ENCODE measurements at places on chromosomes 11 and 22.

DNA sequence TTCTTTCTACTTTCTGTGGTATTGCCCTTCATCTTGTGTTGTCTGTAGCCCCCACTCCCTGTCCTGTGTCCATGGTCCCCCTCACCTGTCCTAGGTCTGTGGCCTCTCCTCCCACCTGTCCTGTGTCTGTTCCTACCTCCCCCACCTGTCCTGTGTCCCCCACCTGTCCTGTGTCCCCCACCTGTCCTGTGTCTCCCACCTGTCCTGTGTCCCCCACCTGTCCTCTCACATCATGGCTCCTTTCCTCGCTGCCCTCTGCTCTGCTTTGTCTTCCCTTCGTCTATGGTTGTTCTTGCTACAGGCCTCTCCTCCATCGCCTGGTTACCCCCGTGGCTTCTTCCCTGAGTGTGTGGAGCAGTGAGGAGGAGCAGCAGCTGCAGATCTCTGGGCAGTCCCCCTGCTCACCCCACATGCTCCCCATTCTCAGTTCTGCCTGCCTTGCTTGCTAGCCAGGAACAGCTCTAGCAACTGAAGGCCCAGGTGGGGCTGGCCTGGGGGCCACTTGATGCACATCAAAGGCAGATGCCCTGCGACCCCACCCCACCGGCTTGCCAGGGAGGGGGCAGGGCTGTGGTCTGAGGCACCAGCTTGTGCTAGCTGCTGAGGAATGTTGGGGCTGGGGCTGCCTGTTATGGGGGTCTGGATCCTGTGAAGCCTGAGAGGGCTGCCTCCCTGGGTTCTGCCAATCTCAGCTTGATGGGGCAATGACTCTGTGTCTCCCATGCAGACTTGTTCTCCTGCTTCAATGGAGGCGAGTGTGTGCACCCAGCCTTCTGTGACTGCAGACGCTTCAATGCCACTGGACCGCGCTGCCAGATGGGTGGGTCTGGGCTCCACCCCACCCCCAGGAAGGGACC lies 5.6 kb downstream of the OTOG start:
- DNase-seq, result no peak

GRCh38 chr11:100640646-100641045 lies 46.4 kb upstream of the ARHGAP42 start:
- DNase-seq, result no peak

DNA sequence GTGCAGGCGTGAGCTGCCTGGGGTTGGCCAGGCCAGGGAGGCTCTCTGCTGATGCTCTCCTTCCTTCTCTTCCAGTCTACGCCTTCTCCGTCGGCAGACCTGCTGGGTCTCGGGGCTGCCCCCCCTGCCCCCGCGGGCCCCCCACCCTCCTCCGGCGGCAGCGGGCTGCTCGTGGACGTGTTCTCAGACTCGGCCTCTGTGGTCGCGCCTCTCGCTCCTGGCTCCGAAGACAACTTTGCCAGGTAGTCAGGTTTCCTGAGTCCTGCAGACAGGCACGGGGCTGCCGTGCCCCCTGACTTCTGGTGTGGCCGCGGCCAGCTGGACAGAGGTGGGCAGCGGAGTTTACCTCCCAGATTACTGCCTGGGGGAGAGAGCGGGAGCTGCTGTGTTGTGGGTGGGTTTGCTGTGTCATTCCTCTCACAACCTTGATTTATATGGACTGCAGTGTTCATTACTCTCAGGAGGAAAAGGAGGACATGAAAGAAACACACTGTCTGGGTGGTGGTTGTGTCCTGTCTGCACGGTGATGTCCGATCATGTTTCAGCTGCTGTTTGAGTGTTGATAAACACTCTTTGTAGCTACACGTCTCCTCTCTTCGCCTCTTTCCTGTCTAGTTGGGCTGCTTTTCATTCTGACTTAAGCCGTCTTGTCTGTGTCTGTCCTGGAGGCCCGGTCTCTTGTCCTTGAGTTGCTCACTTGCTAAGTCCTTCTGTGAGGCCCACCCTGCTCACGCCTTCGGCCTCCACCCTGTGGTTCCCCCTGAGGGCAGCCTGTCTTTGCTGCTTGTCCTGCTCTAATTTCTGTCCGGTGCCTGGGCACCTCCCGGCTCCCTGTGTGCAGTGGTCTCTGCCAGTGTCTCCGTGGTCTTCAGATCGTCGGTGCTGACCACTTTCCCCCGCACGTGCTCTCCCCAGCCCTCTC lies 35.9 kb downstream of the MUC6 start:
- DNase-seq, result no peak

DNA sequence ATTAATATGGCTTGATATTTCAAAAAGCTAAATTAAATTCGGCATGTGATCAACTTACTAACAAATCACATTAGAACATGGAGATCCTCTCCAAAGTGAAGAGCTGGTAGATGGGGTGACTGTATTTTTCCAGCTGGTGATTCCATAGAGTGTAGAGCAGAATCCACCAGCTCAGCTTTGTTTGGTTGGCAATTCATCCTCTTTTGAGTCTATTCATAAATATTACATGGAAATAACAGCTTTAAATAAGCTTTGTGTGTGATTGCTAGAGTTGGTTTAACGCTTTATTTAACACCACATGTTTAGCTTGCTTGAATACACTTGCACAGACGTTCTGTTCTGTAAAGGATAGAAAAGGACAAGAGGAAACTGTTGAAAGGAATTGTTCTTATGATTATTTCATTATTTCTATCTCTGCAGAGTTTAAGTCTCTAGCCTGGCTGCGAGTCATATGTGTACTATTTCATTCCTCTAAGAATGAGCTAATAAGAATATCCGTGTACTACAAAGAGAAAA lies 738.3 kb upstream of the KIRREL3 start:
- no peak for DNase-seq

DNA sequence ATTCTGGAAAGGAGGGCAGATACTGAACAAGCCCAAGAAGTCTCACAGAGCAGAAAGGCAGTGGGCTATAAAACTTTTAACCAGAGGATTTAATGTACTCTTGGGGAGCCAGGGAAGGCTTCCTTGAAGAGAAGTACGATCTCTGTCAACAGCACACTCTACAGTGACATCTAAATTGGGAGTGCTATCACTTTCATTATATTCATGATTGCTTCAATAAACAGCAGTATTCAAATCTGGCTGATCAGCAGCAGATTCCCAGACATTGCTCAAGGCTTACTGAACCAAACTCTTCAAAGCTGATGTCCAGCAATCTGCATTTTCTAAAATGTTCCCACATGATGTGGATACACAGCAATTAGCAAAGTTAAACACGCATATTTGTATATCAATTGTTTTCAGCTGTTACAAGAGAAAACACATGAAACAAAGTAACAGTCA lies 44.2 kb downstream of the SYTL2 start:
- DNase-seq, result no peak

DNA sequence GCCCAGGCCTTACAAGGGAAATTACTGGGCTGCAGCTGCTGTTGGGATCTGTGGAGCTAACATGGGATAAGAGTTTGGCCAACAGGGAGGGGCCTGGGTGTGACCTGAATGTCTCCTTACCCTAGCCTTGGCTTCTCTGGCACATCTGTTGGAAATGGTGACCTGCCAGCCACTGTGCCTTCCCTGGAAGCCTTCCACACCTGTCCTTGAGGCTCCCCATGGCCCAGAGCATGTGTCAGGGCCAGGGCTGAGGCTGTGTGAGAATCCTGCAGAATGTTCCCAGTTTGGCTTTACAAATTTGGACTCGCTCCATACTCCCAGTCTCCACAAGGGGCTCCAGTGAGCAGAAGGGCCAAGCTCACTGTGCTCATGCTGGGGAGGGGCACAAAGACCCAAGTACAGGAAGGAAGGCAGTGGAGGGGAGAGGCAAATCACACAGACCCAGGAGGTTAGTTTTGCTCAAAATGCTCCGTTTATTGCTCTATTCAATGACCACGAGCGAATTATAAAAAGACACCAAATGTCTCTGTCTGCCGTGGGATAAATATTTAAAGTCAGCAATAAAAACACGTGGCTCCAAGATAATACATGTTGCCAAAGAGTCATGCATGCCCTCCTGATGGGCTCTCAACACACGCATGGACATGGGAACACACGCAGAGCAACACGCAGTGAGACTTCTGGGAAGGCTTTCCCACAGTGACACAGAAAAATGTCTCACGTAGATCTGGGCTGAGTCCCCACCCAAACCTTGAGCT lies 1.7 kb upstream of the IGSF22 start:
- no peak for DNase-seq

DNA sequence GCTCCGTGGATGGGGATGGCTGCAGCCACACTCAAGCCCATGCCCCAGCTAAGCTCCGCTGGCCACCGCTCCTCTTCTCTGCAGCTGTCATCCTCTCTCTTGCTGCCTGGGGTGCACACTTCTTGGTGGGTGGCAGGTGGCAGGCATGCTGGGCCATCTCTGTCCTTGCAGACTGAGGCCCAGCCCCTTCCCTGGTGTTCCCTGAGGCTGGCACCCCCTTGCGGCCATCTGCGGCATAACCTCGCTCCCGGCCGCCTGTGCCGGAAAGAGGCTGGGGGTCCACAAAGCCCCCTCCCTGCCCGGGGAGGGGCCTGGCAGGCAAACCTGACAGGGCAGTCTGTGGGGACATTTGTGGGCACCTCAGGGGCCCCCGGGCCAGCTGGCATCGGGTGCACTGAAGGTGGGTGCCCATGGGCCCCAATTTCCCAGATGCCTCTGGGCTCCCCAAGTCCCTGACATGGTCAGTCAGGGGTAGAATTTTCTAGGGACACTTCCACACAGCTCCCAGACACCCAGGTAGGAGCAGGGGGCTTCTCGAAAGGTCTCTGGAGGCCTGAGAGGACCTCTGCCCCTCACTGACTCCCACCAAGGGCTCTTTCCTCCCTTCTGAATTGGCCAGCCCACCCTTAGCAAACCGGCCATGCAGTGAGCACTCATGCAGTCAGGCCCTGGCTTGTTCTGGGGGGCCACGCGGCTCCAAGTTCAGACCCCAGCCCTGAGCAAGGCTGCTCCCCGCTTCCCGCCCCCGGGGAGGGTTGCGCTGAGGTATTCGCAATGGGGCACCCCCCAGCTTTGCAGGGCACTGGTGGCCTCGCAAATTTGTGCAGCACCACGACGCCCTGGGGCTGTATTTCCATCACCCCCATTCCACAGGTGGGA lies 23.5 kb upstream of the TH start:
- DNase-seq, result peak; percentile 41

DNA sequence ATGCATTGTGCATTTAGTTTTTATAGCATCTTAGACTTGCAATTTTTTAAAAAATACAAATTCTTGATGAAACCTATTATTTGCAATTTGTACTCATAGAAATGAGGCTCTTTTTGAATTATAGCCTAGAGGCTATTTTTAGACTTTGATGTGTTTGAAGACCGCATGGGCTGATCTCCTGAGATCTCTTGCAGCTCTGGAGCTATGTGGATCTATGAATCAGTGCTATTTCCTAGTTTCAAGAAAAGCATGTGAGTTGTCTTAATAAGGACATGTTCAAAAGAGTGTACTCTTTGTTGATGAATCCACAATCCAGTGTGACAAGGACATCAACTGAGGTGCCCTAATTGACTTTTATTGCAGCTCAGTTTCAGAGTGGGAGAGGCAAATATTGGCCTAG lies 620.5 kb downstream of the ETS1 start:
- no peak for DNase-seq

DNA sequence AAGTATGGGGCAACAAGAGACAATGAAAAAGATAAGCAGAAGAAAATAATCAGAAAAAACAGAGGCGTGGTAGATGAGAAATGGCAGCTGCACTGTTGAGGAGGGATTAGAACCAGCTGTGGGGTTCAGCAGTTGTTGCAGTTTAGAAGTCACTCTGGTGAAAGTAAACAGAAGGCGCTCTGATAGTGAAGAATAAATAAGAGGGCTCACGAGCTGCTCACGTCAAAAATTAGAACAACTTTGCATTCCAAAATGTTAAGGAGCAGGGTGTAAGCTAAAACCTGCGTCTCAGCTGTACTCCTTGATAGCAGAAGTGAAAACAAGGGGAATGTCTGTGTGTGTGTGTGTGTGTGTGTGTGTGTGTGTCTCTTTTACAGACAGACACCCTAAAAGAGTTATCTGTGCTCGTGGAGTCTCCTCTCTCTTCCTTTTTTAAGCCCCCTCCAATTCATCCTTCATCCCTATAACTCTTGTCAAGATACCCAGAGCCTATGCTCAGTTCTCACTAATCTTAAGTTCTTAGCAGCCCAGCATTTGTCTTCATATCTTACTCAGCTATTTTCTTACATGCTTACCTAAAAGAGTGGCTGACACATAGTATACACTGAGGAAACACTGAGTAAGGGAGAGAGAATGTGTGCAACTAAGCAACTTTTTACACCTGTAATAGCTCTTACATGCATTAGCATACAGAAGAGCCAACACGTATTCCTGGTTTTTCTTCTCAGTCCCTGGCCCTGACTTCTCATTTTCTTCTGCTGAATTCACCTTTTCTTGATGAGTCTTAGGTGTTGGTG lies 8.9 kb downstream of the TTC17 start:
- no peak for DNase-seq

GRCh38 chr11:2892215-2892966 lies 6.8 kb upstream of the CDKN1C start:
- DNase-seq, result peak; percentile 30

DNA sequence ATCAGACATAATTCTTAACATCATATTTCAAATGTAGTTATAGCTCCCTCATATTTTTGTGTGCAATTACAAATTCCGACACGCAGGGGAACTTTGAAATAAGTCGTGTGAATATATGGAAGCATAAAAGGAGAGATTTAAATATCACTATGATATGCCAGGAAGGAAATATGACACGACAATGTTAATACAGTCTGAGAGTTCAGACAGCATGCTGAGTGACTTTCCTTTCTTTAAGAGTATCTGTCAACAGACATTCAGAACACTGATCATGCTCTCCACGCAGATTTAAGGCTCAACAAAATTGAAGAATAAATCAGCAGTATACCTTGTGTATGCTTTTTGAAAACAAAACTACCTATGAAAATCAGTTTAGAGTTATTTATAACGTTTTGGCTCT lies 232.6 kb upstream of the CARD18 start:
- DNase-seq, result no peak

DNA sequence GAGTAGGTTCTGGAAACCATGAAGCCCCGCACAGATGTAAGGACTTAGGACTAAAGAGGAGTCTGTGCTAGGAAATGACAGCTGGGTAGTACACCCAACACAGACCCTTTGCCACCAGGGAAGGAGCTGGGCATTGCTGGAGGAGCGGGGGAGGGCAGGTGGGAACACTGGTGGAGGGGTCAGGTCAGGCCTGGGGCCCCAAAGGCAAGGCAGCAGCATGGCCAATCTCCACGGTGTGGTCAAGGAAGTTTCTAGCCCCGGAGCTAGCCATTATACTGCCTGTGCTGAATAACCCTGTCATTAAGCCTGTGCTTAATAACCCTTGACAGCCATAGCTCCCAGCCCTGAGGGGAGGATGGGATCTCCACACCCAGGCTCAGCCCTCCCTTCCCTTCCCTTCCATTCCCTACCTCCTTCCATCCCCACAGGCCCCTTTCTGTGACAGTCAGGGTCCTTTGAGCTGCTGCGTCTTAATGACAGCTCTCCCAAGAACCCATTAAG lies 2.1 kb downstream of the TMPRSS4 start:
- DNase-seq, result no peak
